ENCODE measurements at places on chromosomes 4 and X.

GRCh38 chr4:183181081-183181480 is 82.0 kb downstream of the WWC2 start:
- DNase-seq: no peak

- no peak for DNase-seq
These were observed 334.5 kb upstream of the IGFBP7 start for GRCh38 chr4:57444671-57445070.

DNA sequence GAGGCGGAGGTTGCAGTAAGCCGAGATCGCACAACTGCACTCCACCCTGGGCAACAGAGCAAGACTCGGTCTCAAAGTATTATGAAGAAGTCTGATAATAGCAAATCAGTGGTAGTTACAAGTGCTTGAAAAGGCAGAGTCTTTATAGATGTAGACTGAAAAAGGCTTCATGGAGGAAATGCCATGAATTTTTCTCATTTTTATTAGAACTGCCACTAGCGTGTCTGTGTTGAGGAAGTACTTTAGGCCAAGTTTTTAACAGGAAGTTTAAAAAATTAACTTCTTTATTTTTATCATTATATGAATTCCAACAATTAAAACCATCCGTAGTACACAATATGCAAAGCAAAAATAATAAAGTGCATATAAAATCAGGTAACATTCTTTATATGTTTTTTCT is 32.8 kb upstream of the IL13RA1 start:
- DNase-seq: no peak

DNA sequence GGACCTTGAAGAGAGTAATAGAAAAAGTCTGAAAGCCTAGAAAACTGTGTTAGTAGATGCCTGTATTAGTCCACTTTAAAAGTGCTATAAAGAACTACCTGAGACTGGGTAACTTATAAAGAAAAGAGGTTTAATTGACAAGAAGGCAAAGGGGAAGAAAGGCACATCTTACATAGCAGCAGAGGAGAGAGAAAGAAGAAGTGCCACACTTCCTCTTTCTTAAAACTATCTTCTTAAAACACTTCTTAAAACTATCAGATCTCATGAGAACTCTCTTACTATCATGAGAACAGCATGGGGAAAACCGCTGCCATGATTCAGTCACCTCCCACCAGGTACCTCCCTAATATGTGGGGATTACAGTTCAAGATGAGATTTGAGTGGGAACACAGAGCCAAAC is 18.8 kb upstream of the COL25A1 start:
- DNase-seq: no peak

GRCh38 chr4:56806666-56807065 is 14.8 kb downstream of the SPINK2 start:
- no peak for DNase-seq

DNA sequence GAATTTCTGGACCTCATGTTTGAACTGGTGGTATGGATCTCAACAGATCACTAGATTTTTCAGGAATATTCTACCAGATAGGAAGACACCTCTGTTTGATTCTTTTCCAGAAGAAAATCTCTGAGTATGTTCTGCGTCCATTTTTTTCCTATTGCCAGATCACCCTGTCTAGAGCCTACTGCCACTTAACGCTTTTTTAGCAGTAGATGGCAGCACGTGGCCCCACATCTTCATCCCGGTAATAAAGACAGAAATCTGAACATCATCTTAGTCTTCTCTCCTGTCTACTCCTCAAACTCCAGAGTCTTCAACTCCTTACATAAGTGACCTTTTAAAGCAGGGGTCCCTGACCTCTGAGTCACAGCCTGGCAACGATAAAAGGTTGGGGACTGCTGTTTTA is 184.7 kb downstream of the TMA16 start:
- DNase-seq: no peak

GRCh38 chr4:153095448-153096204 is 108.6 kb upstream of the TRIM2 start:
- no peak for DNase-seq

All from GM13977 (cell line).